H9 (cell line): ENCODE measurements at places on chromosomes 1 and 21.

DNA sequence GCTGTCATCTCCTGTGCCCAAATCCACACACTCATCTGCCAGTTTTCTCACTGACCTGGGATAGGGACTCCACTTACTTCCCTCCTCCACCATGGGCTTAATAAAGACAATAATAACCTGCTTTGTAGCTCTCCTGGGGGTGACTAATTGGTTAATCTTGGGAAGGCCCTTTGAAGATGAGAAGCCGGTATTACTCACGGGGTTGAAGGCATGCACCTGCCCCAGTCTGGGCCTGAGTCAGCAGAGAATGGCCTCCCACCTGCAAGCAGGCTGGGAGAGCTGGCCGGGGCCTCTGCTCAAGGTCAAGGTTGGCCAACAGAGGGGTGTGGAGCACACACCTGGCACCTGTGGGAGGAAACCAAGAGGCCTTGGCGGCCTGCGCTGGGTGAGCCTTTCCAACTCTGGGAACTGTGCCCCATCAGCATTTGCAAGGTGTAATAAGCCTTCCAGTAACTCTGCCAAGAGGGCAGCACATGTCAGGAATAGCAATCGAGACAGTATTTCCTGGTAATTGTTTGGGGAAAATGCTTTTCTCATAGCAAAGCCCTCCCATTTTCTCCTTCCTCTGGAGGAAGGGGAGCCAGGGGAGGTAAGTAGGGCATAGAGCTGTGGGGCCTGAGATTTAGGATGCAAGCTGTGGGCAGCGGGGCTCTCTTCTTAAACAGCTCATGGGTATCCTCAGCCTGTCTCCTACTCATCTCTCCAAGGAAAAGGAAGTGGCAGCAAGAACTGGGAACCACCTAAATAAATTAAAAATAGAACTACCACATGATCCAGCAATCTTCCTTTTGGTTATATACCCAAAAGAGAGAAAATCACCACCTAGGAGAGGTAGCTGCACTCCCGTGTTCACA lies 49.0 kb downstream of the TOMM20 start:
- peak; percentile 57 for DNase-seq

GRCh38 chr1:59827055-59827643 lies 12.4 kb downstream of the HOOK1 start:
- no peak for DNase-seq

- no peak for DNase-seq
Measured at GRCh38 chr21:35106246-35106835, 57.2 kb upstream of the RUNX1 start.

- DNase-seq: peak; percentile 70
Measured at GRCh38 chr21:34722684-34723300, 54.0 kb downstream of the CLIC6 start.

DNA sequence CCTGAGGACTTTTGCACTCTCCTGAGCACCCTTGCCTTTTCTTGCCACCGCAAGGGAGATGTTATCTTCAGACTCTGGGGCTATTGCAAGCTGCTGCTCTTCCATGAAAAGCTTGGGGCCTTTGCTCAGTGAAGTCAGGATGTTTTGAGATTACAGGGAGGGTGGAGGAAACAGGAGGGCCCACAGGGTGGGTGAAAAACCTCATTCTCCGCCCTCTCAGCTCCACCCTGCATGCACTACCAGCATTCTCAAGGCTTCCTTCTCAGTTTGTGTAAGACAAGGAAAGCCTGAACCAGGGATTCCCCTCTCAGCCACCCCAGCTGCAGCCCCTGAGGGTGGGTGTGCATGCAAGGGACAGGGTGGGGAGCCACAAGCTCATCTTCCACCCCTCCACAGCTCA lies 25.8 kb upstream of the ZNF648 start:
- no peak for DNase-seq

GRCh38 chr1:46401154-46401913 lies 7.2 kb downstream of the FAAH start:
- no peak for DNase-seq

- DNase-seq: no peak
Measured at GRCh38 chr1:60668585-60668984, 413.8 kb upstream of the NFIA start.

DNA sequence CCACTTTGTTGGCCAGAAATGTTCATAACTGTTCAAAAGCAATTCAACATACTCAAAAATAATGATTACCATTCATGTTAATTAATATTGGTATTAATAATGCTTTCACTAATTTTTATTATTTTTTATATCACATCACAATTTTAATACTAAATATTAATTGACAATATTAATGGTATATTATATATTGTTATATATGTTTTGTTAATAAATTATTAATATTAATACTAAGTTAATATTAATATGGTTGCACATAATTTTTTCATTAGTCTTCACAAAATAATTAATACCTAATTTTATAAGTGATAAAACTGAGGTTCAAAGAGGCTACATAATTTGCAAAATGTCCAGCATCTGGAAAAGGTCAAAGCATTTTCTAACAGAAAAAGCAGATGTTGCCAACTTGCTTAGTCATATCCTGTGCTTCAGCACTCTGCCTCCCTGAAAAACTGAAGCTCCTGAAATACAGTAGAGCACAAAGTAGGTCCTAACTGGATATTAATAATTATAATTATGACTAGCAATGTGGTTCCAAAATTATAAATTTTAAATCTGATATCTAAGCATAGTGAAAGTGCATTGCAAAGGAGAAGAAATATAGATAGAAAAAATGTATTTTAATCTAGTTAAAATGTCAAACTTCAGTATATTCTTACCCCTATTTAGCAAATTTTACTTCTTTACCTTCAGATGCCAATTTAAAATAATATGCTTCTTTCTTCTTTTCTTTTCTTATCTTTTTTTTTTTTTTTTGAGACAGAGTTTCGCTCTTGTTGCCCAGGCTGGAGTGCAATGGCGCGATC lies 123.2 kb upstream of the TNFSF4 start:
- no peak for DNase-seq

GRCh38 chr1:67217938-67218337 lies 51.7 kb downstream of the IL23R start:
- no peak for DNase-seq

DNA sequence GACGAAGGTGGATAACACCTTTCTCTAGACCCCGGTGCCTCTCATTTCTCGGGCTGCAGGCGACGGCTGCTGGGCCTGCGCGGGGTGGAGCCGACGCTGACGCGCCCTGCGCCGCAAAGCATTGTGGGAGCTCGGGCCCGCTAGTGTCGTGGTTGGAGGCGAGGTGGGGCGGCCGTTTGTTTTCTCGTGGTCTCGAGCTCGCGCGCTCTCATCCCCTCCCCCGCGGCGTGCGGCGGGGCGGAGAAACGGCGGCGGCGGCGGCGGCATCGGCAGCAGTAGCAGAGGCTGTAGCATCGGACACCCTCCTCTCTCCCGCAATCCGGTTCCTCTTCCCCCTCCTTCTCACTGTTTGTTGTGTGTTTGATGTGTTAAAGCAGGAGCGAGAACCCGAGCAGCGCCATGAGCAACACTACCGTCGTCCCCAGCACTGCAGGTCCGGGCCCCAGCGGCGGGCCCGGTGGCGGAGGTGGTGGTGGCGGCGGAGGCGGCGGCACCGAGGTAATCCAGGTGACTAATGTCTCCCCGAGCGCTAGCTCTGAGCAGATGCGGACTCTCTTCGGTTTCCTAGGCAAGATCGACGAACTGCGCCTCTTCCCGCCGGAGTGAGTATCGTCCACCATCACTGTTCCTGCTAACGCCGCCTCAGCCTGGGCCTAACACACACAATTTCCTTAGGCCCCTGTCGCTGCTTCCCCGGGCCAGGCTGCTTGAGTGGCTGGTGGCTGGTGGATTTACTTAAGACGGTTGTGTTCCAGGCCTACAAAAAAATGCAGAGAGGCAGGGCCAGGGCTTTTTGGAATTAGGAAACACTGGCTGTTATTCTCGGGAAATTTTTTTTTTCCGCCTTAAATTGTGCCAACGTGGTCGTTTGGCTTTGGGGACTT lies at the start of gene SRSF11:
TSS of gene SRSF11 (plus strand) at position 143 of the 884 bp plus-strand sequence. CDS start at position 400, 257 bp downstream.
- peak; percentile 95 for DNase-seq

DNA sequence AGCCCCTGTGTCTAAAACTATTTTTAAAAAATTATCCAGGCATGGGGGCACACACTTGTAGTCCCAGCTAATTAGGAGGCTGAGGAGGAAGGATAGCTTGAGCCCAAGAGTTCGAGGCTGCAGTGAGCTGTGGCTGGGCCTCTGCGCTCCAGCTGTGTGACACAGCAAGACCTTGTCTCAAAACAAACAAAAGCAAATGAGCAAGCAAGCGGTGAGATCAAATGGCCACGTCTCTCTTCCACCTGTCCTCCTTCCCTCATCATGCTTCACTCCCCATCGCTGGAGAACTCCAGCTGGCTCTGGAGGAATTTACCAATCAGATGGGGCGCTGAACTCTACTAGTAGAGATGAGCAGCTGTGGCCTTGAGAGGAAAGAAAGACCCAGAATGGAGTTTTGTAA lies 14.0 kb upstream of the REN start:
- no peak for DNase-seq

DNA sequence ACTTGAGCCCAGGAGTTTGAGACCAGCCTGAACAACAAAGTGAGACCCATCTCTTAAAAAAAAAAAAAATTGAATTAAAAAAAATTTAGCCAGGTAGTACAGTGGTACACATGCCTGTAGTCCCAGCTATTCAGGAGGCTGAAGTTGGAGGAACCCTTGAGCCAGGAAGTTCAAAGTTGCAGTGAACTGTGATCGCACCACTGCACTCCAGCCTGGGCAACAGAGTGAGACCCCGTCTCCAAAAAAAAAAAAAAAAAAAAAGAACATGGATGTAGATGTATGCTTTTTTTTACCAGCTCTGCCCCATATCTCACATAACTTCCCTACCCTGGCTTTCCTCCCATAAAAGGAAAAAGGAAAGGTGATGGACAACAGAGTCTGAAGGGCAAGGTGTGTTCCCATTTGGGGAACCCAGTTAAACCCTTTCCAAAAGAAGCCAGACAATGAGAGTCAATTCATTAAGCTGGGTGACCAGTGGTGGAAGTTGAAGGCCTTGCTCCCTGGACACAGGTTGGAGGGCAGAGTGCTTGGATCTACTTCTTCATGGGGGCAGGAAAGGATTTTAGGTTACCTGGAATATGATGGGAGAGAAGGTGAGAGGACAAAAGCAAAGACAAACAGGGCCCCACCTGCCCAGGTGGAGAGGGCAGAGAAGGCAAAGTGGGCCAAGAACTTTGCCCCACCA lies 2.9 kb downstream of the KRTCAP2 start:
- DNase-seq: no peak

GRCh38 chr1:109493227-109493626 lies 667 bp upstream of the CYB561D1 start:
- DNase-seq: no peak

GRCh38 chr1:156927215-156928042 lies 7.0 kb downstream of the LRRC71 start:
- peak; percentile 90 for DNase-seq

- DNase-seq: no peak
Measured at GRCh38 chr1:54335755-54336108, 70.5 kb downstream of the SSBP3 start.

GRCh38 chr1:40133839-40134238 lies 27.3 kb upstream of the RLF start:
- no peak for DNase-seq

DNA sequence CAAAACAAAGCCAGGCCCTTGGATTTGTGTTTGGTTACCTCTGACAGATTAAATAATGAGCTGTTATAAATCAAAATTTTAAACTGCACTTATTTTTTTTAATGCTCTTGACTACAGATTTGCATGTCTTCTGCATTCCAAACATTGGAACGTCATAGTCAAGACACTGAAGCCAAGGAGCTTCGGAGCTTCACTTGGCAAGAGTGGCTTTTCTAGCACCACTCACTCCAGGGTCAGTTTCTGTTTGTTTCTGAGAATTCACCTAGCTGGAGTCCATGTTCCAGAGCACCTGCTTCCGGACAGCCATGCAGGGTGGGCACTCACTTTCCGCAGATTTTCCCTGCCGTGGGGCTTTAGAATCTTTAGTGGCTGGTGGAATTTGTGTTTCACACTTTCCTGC lies 202.9 kb downstream of the ZP4 start:
- DNase-seq: no peak

DNA sequence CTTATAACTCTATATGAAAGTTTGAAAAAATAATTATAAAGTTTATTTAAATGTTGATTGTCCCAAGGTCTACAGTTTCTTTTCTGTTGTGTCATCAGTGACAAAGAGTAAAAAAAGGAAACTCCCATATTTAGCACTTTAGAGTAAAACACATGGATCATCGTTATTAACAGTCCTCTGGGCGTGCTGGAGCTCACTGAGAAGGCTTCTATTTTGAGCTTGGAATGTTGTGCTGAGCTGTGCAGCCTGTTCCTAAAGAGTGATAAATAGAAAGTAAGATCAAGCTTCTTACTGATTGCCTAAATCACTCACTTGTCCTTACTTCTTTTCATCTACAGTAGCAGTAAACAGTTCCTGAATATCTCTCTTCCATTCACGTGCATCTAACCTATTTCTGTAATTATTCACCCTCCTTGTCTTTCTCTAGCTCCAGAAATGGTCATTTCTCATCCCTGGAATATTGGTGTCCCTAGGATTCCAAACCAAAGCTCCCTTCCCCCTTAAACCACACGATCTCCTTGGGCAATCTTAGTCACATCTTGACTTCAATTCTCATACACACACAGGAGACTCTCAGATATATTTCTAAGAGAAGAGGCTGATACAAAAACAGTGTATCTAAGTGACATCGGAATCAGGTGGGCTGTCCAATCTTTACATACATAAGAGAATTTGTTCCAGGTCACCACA lies 11.9 kb downstream of the GBP5 start:
- DNase-seq: no peak

DNA sequence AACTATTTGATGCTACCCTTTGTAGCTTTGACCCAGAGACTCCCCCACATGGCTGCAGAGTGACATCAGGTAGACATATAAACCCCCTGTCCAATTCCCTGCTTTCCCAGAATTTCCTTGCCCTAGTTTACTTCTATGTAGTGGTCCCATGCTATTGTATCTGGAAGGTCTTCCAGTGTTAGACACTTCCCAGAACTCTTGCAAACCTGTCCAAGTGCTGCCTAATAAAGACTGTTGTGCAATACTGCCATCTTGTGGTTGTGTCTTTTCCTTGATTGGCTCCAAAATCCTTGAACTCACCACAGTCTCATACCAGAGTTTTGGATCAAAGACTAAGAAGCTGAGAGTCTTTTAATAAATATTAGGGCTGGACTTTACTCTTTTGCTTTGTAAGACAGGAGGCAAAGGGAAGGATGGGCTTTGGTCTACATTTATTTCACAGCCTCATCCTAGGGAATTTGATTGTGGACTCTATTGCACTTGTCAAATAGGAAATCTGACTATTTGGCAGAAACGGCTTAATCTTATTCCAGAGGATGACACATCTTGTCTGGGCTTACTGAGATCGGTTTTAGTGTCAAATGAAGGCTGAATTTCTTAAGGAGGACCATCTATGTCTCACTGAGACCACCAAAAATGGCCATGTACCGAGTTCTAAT lies 169.9 kb downstream of the LRRC7 start:
- DNase-seq: peak; percentile 43

DNA sequence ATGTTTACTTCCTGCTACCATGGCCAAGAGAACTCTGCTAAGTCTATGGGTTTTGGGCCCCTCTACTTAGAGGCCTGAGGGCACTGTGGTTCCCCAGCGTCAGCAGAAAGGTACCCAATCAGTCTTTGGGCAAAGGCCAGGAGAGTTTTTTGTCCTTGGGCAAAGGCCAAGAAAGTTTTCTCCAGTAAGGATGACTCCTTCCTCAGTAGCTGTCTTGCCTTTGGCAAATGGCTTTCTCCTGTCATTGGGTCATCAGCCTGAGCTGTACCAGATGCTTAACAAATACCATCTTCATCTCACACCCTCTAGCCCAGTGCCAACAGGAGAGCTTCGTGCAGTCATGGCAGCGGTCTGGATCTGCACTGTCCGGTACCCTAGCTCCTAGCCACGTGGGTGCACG lies 199.3 kb upstream of the TMEM51 start:
- DNase-seq: no peak
